ENCODE measurements at places on chromosomes 1 and 21.

DNA sequence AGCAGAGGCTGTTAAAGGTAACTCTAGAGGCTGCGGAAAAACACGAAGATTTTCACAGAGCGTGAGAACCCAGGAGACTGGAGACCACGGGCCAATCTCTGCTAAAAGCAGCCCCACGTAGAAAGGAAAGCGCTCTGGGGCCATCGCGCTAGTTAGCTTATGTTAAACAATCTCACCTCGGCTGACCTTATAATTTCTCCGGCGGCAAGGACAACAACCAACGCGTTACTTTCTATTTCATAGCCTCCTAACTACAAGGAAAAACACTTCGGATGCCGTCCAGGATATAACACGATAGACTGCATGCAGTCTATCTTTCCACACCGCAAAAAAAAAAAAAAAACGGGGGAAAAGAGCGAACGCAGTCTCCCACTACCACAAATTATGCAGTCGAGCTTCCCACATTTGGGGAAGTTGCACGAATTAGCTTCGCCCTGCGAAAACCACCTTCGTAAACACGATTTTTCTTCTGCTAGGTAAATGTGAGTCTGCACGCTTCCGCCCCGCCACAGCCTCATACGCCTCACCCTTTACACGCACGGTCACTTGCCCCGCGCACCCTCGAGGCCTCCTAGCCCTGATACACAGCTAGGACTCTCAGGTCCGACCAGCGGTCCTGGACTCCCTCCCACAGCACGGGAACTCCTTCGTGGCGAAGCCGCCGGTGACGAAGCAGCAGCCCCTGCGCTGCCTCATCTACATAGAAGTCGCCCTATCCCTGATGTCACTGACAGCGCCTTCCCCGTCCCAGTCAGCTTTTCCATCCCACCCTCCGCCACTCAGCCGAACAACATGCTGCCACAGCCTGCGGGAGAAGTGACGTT lies 87.8 kb downstream of the PRKAB2 start:
- DNase-seq: no peak

DNA sequence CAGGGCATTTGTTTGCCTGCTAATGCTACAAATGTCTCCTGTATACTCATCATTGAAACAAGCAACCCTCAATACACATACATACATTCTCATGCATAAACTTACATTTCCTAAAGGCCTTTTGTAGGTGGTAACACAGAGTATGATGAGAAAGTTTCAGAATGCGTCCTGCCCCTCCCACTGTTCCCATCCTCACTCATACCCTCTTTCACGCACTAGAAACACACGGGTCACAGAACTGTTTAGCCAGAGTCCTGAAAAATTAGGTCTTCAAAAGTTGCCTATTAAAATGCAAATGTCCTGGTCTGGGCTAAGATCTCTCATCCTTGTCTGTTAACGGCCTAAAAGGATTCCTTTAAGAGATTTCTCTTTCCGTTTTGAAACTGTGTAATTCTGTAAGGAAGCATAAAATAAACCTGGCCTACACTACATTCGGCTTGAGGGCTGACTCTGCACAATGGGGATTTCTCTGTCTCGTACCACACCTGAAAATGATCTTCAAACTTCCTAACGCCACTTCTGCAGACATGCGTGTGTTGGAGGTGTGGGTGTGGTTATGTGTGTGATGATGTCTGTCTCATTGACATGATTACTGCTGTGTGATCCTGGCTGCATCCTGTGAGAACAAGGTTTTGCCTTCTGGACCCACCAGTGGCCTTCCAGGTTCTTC lies 5.3 kb upstream of the FCER1A start:
- no peak for DNase-seq

- no peak for DNase-seq
Measured at GRCh38 chr1:238469146-238469631, 578.5 kb upstream of the ZP4 start.

GRCh38 chr1:245583081-245583480 lies 428.3 kb downstream of the KIF26B start:
- no peak for DNase-seq

GRCh38 chr1:26419494-26419893 lies 8.9 kb downstream of the LIN28A start:
- DNase-seq: peak; percentile 33

GRCh38 chr1:195185736-195186135 lies 1422.5 kb downstream of the KCNT2 start:
- peak; percentile 90 for DNase-seq
